Left ventricle myocardium inferior (tissue), 1 donor: ENCODE measurements at places on chromosomes 3 and 15.

GRCh38 chr3:51354731-51355615 lies 30.1 kb upstream of the MANF start:
- DNase-seq = no peak

DNA sequence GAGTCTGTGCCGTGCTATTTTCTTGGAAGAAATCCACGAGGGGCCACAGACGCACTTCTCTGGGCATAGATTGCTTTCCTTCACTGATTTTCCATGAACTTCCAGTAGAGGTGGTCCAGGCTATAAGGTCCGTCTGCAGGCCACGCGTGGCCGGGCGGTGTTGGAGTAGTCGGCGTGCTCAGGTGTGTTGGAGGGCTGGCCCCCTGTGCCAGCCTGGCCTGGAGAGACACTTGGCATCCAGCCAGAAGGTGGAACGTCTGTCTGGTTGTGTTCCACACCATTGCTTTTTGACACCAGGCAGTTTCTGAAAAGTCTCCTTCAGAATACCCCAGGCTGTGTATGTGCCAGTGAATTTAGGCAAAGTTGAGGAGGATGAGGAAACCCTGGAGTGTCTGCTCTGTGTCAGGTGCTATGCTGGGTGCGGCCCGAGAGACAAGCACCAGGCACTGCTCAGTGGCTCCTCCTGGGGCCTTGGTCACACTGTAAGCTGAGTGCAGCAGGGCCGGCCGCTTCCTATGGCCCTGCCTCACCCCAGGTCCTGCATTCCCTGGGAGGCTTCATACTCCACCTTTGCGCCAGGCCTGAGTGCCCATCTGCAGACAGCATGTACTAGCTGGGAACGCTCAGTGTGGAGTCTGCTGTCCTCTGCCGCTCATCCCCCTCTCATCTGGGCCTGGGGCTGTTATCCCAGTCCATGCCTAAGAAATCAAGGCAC lies 52.1 kb upstream of the TAMM41 start:
- DNase-seq = no peak

DNA sequence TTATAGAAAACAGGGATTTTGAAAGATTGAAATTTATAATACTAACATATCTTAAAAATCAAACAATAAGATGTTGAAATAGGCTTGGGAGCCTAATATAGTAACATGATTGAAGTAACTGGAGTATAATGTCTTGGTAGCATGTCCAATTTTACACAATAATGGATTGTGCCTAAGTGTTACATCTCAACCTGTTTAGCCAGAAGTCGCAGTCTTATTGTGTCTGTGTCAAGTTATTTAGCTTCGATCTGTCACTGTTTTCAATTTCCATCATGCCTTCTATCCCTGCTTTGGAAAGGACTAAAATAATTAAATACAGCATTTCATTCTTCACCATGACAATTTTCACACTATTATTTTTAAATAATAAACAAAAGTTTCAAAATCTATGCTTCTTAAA lies 1352.2 kb downstream of the SI start:
- no peak for DNase-seq

GRCh38 chr3:55436644-55437043 lies 50.5 kb downstream of the WNT5A start:
- no peak for DNase-seq

DNA sequence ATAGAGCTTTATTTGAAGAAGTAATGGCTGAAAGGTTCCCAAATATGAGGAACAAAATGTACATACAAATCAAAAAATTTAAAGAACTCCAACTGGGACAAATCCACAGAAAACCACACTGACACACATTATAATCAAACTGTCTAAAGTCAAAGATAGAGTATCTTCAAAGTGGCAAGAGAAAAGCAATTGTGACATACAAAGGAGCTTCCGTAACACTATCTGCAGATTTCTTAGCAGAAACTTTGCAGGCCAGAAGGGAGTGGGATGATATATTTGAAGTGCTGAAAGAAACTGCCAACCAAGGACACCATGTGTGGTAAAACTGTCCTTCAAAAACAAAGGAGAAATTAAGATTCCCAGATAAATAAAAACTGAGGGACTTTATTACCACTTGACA lies 91.9 kb downstream of the SENP2 start:
- DNase-seq = no peak

DNA sequence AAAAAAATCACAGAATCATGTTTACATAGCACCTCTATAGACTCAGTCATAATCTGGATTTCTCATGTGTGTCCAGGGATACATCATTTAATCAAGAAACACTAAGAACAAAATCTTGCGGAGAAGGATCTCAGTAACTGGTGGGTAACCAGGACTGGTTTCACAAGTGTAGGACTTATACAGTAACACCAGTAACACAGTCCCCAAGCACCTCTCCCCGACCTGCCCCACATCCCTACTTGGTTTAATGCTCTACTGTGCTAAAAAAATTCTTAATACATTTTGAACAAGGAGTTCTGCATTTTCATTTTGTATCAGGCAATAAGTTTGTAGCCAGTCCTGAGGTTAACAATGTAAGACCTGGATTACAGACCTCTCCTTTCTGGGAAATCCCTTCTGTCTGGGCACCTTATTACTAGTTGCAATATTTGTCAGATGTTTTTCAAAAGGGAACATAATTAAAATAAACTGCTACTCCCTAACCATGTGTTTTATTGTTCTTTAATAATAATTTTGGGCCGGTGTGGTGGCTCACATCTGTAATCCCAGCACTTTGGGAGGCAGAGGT lies 57.6 kb upstream of the BBX start:
- no peak for DNase-seq

DNA sequence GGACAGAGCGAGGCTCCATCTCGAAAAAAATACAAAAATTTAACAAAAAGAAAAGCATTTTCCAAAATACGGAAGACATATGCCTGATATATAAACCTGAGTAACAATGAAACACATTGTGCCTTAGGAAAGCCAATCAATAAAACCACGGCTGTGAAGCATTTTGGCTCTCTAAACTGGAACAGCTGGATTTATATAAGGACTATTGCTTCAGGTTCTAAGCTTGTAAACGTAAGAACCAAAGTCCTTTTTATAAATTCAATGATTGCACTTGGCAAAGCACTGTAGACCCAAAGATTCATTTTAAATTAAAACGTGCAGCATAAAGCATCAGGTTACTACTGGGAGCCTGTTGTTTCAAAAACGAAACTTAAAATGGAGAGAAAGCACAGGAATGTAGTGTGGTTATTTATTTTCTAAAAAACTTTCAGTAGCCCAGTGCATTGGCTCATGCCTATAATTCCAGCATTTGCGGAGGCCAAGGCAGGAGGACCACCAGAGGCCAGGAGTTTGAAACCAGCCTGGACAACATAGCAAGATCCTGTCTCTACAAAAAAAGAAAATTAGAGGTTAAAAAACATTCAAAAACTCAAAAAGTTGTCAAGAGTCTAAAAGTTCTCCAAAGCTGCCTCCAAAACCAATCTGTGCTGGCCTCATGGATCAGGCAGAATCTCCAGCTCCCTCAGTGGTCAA lies 61.5 kb downstream of the USF3 start:
- no peak for DNase-seq

- no peak for DNase-seq
Observed at GRCh38 chr3:69164296-69164695, 41.9 kb upstream of the LMOD3 start.

- DNase-seq = no peak
Observed at GRCh38 chr3:147472846-147473245, 63.7 kb downstream of the ZIC1 start.
